ENCODE measurements at places on chromosomes 3 and 15. TPM values are rescaled to one million over a fixed set of nuclear protein-coding genes. Genes with fewer than 3 reads are reported as not detected.

The TRPC1 gene
- 2.1 TPM for total RNA-seq

The GMNC gene
- total RNA-seq, result not detected

The MCTP2 gene
- 53.9 TPM for total RNA-seq

The SKOR1 gene
- total RNA-seq, result 0.18 TPM

The TTLL13 gene
- 0.34 TPM for total RNA-seq

The BUB1B gene
- 74.6 TPM for total RNA-seq

The PRC1 gene
- total RNA-seq, result 139 TPM

The CIDEC gene
- total RNA-seq, result not detected

The PCOLCE2 gene
- total RNA-seq, result not detected

The SIDT1 gene
- total RNA-seq, result 17.6 TPM

The FOXL2 gene
- not detected for total RNA-seq

The LRRC31 gene
- total RNA-seq, result not detected

The ITPKA gene
- 0.93 TPM for total RNA-seq

The ENTPD3 gene
- not detected for total RNA-seq

The RAB6B gene
- 0.91 TPM for total RNA-seq

The SPRED1 gene
- 0.07 TPM for total RNA-seq

The CPN2 gene
- total RNA-seq, result not detected

The SUSD5 gene
- total RNA-seq, result not detected
